ENCODE measurements at places on chromosomes 16 and 17.

- no peak for DNase-seq
Measured at GRCh38 chr17:58351182-58351581, 819 bp downstream of the SUPT4H1 start.

- DNase-seq: no peak
Measured at GRCh38 chr17:46978489-46979146, 435 bp downstream of the RPRML start.

GRCh38 chr17:79500745-79501618 lies 109.9 kb downstream of the RBFOX3 start:
- DNase-seq: no peak

DNA sequence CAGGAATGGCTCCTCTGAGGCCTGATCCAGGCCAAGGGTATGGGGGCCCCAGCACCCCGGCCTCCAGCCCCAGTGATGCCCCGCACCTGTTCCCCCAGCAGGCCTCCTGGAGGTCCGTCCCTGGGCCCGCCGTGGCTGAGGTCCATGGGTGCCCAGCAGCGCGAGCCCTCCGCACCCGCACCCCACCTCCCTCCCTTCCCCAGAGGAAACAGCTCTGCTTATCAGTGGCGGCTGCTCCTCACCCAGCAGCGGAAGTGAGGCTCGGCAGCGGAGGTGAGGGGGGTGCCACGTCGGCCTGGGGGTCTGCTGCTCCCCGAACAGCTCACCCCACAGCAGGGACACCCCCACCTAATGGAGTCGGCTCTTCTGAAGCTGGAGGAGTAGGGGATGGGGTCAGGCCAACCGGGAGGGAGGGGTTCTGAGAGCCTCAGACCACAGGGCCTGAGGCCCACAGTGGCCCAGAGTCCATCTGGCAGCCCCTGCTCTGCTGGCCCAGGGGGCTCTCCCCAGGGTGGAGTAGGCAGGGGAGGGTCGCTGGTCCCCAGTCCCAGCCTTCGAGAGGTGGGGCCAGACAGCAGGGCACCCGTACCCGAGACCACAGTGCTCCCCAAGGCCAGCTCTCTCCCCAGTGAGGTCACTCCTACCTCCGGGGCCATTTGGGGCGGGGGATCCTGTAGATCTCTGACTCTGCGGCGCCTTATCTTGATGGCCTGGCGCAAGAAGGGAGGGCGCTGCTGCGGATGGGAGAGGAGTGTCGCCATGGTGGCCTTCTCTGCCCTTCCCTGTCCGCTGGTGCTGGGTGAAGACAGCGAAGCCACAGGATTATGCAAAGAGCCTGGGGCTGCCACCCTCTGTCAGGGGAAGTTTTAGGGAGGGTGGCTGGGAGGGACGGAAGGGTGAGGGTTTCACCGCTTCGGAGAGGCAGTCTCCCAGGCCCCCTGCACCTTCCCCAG lies at the start of gene UNC13D:
Gene UNC13D, minus strand, starts transcription at position 828 of the 953 bp plus-strand sequence. Its CDS starts 67 bp downstream, at position 761.
- no peak for DNase-seq

- no peak for DNase-seq
Measured at GRCh38 chr17:7445619-7445968, 733 bp downstream of the CHRNB1 start.

- no peak for DNase-seq
Measured at GRCh38 chr16:50059669-50060068, 6.1 kb upstream of the HEATR3 start.

GRCh38 chr17:67570797-67571196 lies 146.9 kb upstream of the NOL11 start:
- DNase-seq: no peak

- DNase-seq: no peak
Measured at GRCh38 chr17:46818929-46819859, 702 bp upstream of the WNT3 start.

- no peak for DNase-seq
Measured at GRCh38 chr16:4239682-4240175, 2.2 kb downstream of the SRL start.

Measured in GM04503 (cell line).